ENCODE measurements at places on chromosomes 12 and 14.

DNA sequence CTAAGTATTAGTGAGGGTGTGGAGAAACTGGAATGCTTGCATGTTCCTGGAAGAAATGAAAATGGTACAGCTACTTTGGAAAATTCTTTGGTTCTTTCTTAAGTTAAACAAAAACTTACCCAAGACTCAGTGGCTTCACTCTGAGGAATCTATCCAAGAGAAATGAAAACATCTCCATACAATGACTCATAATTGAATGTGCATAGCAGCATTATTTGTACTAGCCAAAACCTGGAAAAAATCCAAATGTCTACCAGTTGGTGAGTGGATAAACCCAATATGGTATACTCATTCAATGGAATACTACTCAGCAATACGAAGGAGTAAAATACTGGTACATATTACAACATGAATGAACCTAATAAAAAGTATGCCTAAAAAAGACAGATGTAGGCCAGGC lies 18.0 kb upstream of the CRACR2A start:
- DNase-seq = no peak

- DNase-seq = no peak
Observed at GRCh38 chr14:53384536-53384935, 231.4 kb upstream of the DDHD1 start.

- peak; percentile 34 for DNase-seq
Observed at GRCh38 chr12:4215229-4216186, 58.1 kb upstream of the CCND2 start.

DNA sequence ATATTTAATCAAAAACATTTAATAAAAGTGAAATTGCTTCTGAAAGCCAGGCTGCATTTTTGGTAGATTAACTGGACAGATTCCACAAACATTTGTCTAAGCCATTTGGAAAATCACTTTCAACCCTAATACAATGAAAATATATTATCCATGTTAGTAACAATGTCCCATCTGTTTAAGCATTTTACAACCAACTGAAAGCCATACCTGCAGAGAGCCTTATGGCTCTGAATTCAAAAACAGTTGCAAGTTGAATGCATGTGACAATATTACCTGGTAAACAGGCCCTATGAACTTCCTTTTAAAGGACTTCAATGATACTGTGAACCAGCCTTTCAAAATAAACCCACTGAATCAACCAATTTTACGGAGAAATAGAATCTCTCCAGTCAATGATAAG lies 468.1 kb downstream of the BTG1 start:
- DNase-seq = no peak

GRCh38 chr12:49796155-49796554 lies 32.1 kb downstream of the NCKAP5L start:
- no peak for DNase-seq

DNA sequence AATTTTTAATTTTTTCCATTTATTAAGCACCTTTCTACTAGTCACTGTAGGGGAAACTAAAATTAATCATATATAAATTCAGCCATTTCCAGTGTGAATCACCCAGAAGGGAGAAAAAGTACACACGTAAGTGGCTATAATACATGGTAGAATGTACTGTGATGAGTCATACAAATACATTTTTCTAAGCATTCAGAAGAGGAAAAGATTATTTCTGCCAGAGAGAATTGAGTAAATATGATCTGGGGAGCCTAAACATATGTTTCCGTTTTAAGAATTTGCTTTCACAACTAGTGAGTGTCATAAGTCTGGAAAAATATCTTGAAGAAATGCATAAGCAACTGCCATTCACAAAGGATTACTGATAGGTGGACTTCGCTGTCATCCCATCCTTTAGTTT lies 102.8 kb downstream of the TGFB3 start:
- no peak for DNase-seq

DNA sequence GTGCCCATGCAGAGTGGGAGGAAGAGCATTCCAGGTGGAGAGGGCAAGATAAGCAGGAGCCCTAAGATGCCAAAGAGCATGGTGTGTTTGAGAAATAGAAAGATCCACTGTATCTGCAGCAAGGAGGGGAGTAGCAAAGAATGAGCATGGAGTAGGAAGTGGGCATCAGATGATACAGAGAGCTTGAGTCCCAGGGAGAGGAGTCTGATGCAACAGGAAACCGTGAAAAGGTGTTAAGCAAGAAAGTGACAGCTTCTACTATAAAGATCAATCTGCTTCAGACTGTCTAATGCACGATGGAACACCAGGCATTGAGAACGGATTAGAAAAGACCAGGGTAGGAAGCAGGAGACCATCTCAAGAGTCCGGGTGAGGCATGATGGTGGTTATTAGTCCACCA lies 12.3 kb upstream of the GPRC5D start:
- DNase-seq = no peak

DNA sequence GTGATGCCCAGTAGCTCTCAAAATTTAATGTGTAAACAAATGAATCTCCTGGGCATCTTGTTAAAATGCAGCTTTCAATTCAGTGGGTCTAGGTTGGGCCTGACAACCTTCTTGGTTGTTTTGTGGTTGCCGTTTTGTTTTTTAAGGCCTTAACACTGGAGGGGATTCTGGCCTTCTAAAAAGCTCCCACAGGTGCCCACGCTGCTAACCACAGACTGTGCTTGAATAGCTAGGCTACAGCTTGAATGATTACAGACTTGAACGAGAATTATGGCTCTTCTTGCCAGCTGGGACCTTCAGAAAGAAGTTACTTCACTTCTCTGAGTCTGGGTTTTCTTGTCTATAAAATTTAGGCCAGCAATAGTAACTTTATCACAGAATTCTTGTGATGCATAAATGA lies 1.3 kb upstream of the FLVCR2 start:
- no peak for DNase-seq

DNA sequence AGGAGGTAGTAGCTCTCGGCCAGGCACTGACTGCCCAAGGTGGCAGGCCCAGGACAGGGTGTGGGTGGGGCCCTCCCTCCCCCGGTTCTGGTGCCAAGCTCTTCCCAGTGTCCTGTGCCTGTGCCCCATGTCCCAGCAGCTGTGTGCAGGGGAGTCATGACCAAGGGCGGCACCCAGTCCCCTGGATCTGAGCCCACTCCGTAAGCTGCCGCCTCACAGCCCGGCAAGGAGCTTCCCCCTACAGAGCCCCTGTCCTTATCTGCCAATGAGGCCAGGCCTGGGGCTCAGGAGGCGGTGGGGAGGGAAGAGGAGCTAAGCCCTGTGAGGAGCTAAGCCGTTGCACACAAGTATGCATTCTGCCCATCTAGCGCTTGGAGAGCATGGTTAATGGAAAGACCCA lies 5.6 kb upstream of the C14orf180 start:
- DNase-seq = no peak

GRCh38 chr14:102238131-102238530 lies 66.8 kb downstream of the MOK start:
- no peak for DNase-seq

DNA sequence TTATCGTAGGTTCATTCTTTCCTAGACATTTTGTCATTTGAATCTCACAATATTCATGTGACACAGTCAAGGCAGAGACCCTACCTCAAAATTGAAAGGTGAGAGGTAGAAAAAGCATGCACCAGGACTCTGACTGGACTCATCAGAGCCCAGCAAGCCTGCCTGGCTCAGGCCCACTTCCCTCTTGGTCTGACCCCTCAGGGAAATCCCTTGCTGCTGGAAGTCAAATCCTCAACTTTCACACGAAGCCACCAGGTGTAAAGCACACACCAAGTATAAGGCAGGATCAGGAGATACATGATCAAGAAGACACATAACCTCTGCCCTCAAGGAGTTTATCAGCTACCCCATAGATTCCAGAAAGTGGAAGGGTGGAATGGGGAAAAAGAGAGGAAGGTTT lies 18.8 kb downstream of the NIN start:
- DNase-seq = no peak

GRCh38 chr12:50088577-50089335 lies 3.6 kb downstream of the SMARCD1 start:
- DNase-seq = peak; percentile 76

- no peak for DNase-seq
Observed at GRCh38 chr14:74407801-74408154, 18.2 kb downstream of the SYNDIG1L start.

DNA sequence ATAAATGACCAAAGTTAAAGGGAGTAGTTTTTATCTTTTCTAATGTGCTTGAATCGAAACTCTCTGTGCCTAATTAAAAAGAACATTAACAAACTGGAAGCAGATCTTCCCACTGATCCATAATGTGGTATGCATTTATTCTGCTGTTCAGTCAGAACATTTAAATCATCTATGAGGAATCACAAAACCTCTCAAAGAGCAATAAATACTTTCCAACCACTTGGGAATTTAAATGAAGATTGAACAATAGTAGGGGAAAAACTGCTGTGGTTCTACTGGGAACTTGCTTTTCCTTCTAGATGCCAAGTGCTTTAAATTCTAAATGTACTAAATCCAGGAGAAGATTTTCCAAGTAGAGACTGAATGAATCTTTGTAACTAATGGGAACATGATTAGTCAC lies 12.3 kb upstream of the CHPT1 start:
- no peak for DNase-seq

DNA sequence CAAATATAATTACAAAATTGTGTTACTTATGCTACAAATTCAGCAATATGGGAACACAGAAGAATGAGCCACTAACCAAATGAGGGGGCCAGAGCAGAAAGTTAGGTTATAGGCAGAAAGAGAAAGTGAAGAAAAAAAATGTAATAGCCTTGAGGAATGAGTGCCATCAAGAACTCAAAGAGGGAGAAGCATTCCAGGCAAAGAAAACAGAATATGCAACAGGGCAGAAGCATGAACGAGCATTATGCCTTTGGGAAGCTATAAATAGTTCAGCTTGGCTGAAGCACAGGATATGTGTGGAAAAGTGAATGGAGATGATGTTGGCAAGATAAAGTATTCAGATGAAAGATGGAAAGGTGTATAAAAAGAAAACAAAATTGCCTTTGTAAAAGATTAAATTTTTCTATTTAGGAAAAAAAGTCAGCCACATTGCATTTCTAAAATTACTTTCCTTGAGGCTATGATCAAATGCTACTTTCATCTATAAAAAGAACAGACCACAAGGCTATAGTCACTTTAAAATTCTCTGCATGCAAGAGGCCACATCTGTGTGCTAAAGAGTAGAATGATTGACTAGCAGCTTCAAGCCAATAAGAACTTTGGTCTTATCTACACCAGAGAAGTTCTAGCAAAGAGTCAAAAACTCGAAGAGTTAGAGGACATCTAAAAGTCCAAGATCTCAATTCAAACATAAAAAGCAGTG lies 193.6 kb upstream of the GARIN6 start:
- no peak for DNase-seq

GRCh38 chr12:79057540-79057939 lies 193.0 kb downstream of the SYT1 start:
- no peak for DNase-seq

DNA sequence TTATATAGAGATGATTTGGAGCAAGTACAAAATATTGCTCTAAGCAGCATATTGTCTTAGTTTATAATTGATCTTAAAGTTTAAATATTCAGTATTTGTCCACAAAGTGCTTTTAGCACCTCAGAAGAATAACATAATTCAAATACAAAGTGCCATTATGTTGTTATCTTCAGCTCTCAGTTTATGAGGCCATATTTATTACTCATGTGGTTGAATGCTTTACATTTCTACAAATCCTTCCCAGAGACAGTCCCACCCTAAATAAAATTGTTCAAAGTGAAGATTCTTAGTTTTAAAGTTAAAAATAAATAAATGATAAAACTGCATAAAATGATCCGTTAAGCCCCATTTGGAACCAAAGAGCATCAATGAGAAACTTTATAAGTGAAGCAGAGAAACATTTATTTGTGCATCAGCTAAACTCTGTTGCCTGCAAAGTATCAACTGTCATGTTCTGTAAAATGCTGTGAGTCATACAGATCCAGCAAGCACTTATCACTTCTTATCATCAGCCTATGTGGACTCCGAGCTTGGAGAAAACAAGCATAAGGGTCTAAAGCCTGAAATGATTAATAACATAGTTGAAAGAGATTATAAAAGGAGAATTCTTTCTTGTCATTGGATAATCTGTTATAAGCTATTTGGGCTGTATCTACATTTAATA lies 218.9 kb downstream of the ADAMTS20 start:
- DNase-seq = no peak

DNA sequence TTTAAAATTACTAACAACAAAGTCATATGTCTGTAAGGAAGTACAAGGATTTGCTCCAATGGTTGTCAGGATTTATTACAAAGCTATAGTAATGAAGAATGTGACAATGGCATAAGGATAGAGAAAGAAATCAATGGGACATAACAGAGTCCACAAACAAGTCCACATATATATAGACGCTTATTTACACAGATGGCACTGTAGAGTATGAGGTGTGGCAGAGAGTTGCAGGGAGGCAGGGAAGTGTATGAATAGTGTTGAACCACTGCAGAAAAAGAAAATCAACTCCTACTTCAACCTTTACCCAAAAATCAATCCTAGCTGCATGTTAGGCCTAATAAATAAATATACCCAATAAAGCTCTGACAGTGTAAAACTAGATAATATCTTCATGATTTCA lies 21.3 kb downstream of the SOS2 start:
- no peak for DNase-seq

DNA sequence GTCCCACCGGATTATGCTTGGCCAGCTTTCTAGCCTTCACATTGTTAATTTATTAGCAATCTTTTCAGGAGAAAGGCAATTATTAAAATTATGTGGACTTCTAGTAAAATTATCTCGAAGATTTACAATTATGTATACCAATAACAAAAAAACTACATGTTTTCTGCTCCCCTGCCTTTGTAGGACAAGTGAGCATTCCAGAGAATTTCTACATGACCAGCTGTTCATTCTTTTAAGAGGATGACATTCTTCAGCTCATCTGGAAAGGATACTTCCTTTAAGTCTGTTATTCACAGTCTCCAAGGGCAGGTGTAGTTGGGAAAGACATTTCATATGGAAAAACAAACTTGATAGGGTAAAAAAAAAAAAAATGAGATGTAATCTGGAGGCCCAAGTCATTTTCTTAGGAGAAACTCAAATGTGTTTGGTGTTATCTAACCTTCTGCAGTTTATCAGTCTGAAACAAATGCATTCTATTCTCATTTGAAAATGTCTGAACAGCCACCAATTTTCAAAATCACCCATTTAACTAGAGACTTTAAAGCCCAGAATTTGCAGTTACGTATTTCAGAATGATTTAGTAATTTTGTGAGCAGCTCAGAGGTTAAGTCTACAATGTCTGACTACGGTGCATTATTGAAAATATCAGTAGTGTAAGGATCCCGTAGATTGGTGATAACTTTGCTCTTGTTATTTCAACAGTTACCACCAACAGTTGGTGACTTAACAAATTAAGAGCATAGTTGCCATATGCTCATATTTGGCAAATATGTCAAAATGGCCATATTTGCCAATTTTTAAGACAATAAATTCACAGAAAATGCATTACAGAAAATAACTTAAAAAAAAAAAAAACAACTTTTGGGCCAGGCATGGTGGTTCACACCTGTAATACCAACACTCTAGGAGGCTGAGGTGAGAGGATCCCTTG lies 1.8 kb upstream of the PHLDA1 start:
- DNase-seq = no peak

- DNase-seq = no peak
Observed at GRCh38 chr12:130391186-130391585, 53.5 kb downstream of the PIWIL1 start.

GRCh38 chr12:87112571-87113345 lies 856.6 kb upstream of the MGAT4C start:
- no peak for DNase-seq
